Mesangial cell (primary cell): ENCODE measurements at places on chromosomes 4 and X. TPM values are rescaled to one million over a fixed set of nuclear protein-coding genes. Genes with fewer than 3 reads are reported as not detected.

The NAT8L gene
- 0.81 and 3.2 TPM in 2 replicates for total RNA-seq

The DCAF4L1 gene
- not detected in 2 replicates for total RNA-seq

The CLDN22 gene
- total RNA-seq, result under 0.01 TPM in 1 of 2 replicates, not detected in the other

The SLC6A14 gene
- total RNA-seq, result not detected in 2 replicates

The NXF2 gene
- total RNA-seq, result not detected in 2 replicates

The PSAPL1 gene
- not detected in 2 replicates for total RNA-seq

The PCYT1B gene
- 0.33 and 0.51 TPM in 2 replicates for total RNA-seq

The PCDH7 gene
- 26.2 and 70.2 TPM in 2 replicates for total RNA-seq

The KCNE5 gene
- total RNA-seq, result 0.13 TPM in 1 of 2 replicates, not detected in the other

The CC2D2A gene
- total RNA-seq, result 9.0 and 23.5 TPM in 2 replicates

The PCSK1N gene
- 9.5 and 32.6 TPM in 2 replicates for total RNA-seq

The NPY1R gene
- total RNA-seq, result 2.8 and 38.8 TPM in 2 replicates

The XAGE2 gene
- total RNA-seq, result not detected in 2 replicates

The AMELX gene
- not detected in 2 replicates for total RNA-seq

The SPACA5 gene
- total RNA-seq, result not detected in 2 replicates

The USP17L11 gene
- not detected in 2 replicates for total RNA-seq
